ENCODE measurements at places on chromosomes 7 and 10. TPM values are rescaled to one million over a fixed set of nuclear protein-coding genes. Genes with fewer than 3 reads are reported as not detected.
A peak's percentile ranks its signal among the peaks of the same experiment; 100 is the strongest.

The GRB10 gene
- 19.5 TPM for total RNA-seq

The NKX2-3 gene
- total RNA-seq = 0.25 TPM

The SYT15B gene
- total RNA-seq = 0.07 TPM

The INPP5A gene
- 13.1 TPM for total RNA-seq

The BCAP29 gene
- 67.2 TPM for total RNA-seq

The FBXL13 gene
- 38.7 TPM for total RNA-seq

DNA sequence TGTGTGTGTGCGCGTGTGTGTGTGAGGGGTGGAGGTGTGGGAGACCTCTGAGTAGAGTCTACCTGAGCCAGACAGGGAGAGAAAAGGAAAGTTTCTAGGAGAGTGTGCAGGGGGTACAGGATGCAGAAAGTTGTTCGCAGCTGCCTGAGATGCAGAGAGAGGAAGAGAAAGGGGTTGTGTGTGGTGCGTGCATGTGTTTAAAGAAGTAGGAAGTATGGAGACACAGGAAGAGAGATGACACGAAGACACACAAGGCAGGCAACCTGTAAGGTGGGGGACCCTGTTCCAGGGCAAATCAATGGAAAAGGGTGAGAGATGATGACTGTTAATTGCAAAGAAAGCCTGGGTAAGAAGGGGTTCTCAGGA is 52.2 kb downstream of the C10orf105 start:
- no peak for DNase-seq

GRCh38 chr10:1957057-1957456 is 219.7 kb upstream of the ADARB2 start:
- peak; percentile 15 for DNase-seq

GRCh38 chr7:154785898-154786297 is 217.0 kb downstream of the PAXIP1 start:
- DNase-seq = no peak

DNA sequence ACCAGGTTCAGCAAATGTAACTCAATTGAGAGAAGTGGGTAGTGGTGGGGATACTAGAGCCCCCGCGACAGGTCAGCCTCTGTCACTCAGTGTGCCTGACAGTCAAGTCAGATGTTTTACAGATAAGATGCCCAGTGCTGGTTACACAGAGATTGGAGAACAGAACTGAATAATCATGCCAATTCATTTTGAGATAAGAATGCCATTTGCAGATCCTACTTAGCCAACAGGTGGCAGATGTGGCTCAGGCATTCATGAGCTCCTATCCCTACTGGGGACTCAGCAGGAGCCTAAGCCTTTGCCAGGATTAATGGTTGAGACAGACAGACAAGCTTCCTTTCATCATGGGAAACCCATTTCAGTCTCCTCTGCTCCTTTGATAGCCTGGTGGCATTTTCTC is 137.8 kb downstream of the MAPK8 start:
- DNase-seq = peak; percentile 8

DNA sequence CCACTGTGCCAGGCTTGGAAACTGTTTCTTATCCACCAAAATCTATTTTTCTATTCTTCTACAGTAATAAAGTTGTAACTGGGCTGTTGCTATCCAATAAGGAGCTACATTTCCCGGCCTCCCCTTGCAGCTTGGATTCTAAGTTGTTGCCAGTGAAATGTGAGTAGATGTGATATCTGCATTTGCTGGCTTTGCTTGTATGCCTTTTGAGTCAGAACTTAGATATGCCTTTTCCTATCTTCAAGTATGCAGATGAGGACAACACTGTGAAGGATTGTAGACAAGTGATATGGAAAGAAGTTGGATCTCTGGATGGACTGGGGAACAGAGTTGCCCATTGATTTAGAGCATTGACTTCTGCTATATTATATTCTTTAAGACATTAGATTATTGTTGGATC is 236.9 kb downstream of the REEP3 start:
- DNase-seq = no peak

GRCh38 chr10:18743926-18744325 is 84.7 kb downstream of the ARL5B start:
- DNase-seq = no peak

- no peak for DNase-seq
Measured at GRCh38 chr7:27519793-27520469, 142.8 kb downstream of the HIBADH start.

- peak; percentile 16 for DNase-seq
Measured at GRCh38 chr10:86795353-86795752, 38.9 kb downstream of the BMPR1A start.

DNA sequence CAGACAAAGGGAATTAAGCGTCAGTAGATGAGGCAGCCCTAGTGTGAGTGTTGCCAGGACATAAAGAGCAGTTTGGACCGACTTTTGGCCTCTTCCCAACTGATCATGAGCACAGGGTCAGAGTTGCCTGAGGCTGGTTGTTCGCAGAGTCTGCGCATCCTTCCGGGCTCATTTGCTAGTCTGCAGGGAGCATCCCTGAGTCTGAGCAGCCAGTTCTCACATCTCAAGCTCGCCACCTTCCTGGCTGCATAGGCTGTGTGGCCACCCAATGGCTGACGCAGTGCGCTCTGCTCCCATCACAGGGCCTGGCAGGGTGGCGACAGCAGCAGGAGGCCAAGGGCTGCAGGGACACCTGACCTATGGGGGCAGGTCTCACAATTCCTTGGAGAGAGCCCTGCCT is 5.0 kb downstream of the GAD2 start:
- DNase-seq = no peak

GRCh38 chr7:36606976-36607720 is 117.1 kb downstream of the AOAH start:
- no peak for DNase-seq

- DNase-seq = no peak
Measured at GRCh38 chr7:12152196-12152918, 58.7 kb upstream of the TMEM106B start.

Data from NCI-H460 (cell line).